NCI-H1092 treated with DMSO at 0.1 percent for 48 hours (cell line): ENCODE measurements at places on chromosomes 5 and 9.

DNA sequence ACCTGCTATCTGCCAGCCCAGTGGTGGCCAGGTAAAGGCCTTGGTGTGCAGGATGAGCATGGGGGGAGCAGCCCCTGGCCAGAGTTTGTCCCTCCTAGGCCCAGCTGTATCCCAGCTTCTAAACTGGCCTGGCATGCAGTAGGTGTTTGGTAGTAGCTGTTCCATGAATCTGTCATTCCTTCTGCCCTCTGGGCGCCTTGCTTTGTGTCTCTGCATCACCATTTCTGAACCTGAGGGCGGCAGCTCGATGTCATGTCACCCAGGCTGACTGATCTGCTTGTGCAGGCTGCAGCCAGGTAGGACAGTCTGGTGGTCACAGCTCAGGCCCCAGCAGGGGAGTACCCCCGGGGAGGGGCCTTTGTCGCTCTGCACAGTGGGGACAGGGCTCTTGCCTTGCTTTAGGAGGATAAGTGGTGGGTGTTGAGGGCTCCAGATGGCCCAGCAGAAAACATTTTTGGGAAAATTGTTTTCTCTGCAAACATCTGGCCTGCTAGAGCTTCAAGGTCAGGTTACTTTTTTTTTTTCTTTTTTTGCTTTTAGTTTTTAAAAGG, 4.6 kb upstream of the SUSD3 start:
- DNase-seq = no peak

DNA sequence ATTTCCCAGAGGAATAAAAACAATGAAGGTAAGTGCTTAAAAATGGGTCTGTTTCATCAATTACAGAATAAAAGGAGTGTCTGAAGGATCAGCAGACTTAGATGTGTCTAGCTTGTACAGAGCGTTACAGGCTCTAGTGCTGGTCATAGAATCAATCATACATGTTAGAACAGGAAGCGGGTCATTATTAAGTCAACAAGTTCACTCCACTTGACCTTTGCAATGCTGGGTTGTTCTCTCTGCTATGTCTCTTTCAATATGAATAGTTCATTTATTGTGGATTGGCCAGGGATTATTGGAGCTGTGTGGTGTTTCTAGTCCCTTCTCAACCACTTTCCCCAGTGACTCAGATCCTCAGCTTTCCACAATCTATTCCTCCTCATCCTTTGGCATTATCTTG, 20.7 kb upstream of the EGFLAM start:
- DNase-seq = no peak

- no peak for DNase-seq
Measured at GRCh38 chr5:168934169-168934568, 355.0 kb upstream of the PANK3 start.

GRCh38 chr5:40238066-40238745, 441.5 kb upstream of the PTGER4 start:
- no peak for DNase-seq

DNA sequence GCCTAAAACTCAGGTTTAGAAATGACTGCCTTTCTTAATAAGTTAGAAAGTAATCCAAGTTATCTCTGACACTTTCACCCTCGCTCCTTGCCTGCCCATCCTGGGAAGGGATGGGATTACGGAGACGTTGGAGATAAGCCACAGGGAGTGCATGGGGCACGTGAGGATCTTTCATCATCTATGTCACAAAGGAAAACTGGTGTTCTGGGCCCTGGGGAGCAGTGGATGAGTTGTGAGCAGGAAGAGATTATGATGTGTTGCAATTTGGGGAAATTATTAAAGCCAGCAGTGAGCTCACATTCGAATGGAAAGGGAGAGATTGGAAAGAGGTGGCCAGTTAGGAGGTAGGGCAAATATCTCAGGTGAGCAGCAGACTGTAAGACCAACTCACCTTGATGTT, 12.8 kb downstream of the AFAP1L1 start:
- DNase-seq = no peak

DNA sequence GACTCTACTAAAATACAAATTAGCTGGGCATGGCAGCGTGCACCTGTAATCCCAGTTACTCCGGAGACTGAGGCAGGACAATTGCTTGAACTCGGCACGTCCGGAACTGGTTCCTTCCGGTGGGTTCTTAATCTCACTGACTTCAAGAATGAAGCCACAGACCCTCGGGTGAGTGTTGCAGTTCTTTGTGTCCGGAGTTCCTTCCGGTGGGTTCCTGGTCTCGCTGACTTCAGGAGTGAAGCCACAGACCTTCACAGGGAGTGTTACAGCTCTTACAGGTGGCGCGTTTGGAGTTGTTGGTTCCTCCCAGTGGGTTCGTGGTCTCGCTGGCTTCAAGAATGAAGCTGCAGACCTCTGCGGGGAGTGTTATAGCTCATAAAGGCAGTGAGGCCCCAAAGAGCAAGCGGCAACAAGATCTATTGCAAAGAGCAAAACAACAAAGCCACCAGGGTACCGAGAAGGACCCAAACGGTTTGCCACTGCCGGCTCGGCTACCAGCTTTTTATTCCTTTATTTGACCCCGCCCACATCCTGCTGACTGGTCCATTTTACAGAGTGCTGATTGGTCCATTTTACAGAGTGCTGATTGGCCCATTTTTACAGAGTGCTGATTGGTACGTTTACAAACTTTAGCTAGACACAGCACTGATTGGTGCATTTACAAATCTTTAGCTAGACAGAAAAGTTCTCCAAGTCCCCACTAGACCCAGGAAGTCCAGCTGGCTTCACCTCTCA, 28.6 kb upstream of the SLC6A19 start:
- DNase-seq = no peak

- no peak for DNase-seq
Measured at GRCh38 chr9:129451669-129452068, 169.2 kb downstream of the C9orf50 start.

- DNase-seq = peak; percentile 42
Measured at GRCh38 chr5:142716963-142717362, 31.1 kb upstream of the FGF1 start.
